ENCODE measurements at places on chromosomes 16 and 17. TPM values are rescaled to one million over a fixed set of nuclear protein-coding genes. Genes with fewer than 3 reads are reported as not detected.

DNA sequence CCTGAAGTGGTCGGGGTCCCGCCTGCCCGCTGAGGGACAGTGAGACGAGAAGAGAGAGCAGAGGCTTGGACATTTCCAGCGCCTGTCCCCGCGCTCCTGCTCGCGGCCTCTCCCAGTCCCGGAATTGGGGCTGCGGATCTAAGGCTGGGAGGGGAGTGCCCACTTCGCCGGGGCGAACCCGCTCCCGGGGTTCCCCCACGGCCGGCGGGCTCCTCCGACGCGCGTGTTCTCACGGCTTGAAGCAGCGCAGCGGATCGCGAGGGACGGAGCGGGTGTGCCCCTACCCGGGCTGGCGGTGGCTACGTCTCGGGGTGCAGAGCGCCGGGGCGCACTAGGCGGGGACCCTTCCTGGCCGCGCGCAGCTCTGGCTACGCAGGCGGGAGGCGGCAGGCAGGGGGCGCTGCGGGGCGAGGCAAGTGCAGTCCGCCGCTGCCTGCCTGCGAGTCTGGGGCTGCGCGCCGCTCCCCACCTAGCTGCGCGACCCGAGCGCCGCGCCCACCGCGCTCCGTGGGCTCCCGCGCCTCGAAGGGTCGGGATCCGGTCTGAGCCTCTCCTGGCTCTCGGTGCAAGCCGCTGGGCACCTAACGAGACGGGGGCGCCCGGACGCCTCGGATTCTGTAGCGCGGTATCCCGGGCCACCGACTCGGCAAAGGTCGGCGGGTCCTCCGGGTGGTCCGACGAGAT, 1.2 kb downstream of the NGFR start:
- DNase-seq: no peak

DNA sequence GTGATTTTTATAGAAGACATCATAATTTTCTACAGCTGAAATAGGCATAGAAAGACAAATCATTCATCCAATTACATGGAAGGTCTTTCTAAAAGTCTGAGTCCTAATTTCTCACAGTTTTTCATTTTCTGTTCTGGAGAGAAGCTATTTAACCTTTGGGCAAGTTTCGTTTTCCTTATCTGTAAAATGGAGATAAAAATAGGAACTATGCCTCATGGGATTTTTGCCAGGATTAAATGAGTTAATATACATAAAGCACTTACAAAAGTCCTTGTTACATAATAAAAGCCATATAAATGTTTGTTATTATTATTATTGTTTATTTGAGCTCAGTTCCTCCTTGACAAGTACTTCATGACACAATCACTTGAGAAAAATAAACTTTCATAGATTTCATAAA, 121.4 kb downstream of the SKAP1 start:
- DNase-seq: no peak

GRCh38 chr16:77172951-77173350, 18.0 kb upstream of the MON1B start:
- DNase-seq: no peak

DNA sequence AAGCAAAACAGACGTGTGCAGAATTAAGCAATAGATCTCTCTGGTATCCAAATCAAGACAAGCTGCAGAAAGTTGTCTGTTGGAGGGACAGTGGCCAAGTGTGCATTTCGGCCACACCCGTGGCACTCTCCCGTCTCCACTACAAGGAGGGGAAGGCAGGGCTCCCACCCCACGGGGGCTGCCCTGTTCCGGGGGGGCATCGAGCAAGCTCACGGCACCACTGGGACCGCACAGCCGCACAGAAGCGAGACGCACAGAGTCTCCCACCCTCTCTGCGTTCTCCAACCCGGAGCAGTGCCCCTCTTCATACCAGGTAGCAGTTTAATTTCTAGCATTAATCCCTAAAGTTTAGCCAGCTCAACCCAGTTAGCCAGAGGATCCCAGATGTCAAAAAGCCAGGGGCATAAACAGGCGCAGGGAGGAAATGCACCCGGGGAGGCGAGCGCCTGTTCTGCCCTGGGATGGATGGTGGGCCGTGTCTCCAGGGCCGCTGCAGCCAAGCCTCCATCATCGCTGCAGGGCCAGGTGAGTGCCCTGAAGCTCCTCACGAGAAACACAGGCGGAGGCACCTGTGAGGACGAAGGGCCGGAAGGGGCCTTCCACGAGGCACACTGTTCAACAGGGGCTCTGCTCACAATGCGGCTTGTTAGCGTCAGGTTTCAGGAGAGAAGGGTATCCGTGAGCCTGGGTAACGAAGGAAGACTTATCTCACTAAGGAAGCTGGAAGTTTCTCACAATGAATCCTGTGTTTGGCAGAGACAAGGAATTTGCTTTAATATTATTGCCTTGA, 42.1 kb upstream of the METRNL start:
- peak; percentile 71 for DNase-seq

DNA sequence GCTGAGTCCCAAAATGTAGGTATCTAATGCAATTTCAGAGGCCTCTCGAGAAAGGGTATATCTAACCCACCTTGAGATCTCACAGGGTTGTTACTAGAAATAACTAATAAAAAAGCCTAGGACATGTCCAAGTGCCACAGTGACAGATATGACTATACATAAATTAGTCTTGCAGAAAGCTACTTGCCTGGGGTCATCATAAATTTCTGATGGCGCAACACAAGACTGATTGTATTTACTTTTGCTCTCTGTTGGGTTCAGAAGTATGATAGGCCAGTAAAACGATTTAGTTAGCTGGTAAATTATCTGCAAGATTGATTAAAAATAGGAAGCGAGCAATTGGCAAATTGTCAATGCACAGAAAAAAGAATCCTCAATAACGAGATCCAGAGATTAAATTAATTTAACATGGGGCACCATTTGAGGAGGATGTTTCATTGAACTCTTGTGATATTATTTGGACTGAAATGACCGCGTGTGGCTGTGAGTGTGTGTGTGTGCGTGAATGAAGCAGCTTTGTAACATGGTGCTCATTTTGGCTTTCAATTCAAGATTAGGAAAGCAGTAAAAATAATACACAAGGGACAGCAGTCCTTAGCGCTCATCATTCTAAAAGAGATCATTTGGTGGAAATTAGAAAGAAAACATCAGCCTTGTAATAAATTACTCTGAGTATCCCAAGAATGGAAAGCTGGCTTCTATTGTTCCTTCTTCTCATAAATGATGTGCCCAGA, 157.4 kb upstream of the ZFHX3 start:
- no peak for DNase-seq

DNA sequence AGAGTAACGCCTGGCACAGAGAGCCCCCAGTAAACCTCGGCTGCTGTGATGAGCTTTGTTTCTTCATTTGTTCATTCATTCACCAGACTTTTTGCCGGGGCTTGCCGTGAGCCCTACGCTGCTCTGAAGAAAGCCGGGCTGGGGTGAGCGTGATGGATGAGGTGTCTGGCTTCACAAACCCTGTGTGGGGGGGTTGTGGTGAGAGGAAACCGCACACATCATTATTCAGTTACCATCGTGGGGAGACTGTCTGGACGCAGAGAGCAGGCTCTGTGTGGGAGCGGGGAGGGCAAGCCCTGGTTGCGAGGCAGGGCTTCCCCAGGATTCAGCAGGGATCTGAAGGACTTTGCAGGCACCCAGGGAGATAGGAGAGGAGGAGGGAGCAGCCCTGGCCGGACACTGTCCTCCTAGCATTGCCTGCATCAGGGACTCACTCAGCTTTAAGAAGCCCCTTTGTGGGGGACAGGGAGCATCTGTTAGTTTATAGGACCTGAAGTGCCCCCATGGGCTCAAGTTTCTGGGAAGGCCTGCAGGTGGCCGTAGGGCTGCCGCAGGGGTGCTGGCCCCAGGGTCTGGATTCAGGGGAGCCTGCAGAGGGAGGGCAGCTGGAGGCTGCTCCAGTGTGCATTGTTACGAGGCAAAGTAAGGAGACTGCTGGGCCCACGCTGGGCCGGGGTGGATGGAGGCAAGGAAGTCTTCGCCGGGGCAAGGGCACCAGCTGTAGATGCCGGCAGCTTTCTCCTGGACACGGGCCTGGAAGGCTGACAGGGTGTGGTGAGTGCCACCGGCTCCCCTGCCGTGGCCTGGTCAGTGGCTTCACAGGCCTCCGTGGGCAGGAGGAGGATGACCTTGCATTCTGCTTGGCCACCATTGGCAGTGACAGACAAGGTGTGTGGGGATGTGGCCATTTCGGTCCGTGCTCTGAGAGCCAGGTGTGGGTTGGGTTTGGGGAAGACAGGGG, 334.5 kb downstream of the SEC14L1 start:
- no peak for DNase-seq

- peak; percentile 98 for DNase-seq
Observed at GRCh38 chr17:7841915-7842379, 7.9 kb downstream of the KDM6B start.

DNA sequence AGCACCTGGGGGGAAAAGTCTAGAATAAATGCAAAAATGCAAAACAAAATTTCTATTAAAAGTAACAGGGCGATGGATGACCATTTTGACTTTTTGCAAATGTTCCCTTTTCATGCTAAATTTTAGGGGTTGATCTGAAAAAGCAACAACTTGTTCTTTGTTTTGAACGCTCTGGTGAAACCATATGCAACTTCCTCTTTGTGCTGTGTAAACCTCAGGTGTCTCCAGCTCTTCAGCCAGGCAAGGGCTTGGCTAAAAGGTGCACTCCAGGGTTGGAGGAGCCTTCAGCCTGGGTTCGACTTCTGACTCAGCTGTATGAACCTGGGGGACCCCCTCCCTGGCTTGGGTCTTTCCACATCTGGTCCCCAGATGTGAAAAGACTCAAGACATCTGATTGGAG, 9.5 kb downstream of the IRF8 start:
- DNase-seq: no peak

DNA sequence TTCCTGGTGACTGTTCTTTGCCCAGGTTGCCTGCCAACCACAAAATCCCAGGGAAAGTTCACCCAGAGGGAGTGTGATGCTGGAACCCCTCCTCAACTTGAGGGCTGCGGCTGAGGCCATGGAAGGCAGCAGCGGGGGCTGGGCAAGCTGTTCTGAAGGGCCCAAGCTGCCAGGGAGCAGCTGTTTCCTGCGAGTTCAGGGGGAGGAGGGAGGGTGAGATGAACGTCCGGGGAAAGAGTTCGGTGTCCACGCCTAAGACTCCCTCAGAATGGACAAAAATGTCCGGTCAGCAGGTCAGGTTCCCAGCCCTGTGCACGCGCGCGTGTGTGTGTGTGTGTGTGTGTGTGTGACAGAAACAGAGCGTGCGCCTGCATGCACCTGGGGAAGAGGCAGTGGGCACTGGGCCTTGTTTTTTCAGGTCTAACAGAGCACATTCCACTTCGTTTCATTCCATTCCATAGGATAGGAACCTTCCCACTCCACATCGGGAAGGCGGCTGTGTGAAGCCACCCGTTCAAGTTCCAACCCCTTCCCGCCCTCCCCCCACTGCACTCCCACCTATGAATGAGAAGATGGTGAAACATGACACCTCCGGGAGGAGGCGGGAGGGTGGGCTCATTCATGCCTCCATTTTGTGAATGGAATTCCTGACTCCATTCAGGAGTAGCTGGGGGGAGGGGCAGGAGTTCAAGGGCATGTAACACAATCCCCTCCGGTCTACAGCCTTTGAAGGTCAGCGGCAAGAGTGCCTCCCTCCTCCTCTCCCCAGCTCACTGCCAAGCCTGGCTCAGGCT, 15.7 kb downstream of the ETV4 start:
- no peak for DNase-seq

DNA sequence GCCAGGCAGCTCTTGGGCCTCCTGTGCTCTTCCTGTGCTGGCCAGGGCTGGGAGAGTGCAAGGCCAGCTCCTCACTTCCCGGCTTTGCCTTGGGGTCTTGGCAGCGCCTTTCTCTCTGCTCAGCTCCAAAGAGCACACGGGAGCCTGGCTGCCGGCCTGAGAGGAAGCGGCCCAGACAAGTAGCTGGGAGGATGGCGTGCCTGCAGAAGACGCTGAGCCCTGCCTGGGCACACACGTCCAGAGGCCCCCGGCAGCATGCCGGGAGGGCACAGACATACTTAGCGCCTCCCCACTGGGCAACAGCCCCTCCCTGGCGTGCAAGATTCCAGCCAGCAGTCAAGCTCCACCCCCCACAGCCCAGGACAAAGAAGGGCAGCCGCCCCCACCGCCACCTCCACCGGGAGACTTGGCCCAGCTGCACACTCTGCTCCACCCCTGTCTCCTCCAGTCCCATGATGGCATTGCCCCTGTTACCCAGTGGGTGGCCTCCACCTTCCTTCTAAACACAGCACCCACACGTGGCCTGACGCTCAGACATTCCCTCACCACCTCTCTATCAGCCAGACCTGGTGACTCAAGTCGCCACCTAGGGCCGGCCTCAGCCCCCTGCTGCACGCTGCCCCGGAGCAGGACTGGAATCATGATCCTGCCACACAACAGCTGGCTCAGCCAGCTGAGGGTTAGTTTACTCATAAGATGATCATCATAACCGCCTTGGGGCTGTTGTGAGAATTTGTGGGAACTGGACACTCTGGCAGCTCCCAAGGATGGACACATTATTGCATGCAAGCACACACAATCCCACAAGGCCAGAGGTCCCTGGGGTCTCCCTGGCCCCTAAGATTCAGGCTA, 12.4 kb downstream of the SGCA start:
- no peak for DNase-seq

DNA sequence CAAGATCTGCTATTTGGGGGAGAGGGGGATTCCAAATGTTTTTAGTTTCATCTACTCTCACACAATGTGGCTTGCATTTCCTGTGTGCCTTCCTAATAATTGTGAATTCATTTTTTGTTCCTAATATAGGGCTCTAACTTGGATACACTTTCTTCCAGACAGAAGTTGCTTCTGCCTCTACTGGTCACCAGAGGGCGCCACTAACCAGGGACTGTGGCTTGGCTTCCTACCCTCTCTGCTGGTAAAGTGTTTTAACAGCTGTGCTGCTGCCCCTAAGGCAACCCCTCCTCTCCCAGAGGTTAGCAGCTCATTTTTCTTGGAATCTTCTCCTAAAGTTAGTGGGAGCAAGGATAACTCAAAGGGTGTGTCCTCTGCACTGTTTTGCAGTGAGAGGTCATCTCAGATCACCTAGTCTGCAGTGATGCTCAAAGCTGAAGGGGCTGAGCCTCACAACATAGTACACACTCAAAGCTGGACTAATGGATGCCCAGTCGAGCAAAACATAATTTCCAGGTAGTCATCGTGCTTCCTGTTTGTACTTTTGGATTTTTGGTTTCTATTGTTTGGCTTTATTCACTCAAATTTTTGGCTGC, 5.0 kb upstream of the PRSS54 start:
- no peak for DNase-seq

GRCh38 chr17:19975601-19976000, 2.0 kb downstream of the AKAP10 start:
- DNase-seq: no peak

GRCh38 chr17:47649972-47650524, 329 bp downstream of the KPNB1 start:
- DNase-seq: no peak

DNA sequence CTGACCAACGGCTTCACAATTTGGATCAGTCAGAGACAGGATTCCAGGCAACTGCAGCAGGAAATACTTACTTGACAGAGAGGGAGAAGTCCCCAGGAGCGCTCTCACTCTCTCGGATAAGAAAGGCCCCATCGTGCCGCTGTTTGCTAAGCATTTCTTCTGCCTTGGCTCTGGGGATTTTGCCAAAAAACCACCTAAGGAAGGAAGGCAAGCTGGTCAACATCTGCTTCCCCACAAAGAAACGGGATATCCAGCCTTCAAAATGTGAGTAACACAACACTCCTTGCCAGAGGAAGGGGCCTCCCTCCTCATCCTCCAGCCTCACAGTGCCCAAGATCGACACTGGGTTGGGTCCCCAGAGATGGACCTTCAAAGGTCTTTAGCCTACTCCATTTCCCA, 36.6 kb upstream of the SLC25A19 start:
- DNase-seq: no peak

MED9 gene
- total RNA-seq: 11.4 TPM

MYO15B gene
- total RNA-seq: 110 TPM

TBC1D3C gene
- 0.19 TPM for total RNA-seq

GINS3 gene
- 1.8 TPM for total RNA-seq

TNS4 gene
- total RNA-seq: 0.16 TPM

ZG16B gene
- total RNA-seq: not detected

DPEP2NB gene
- not detected for total RNA-seq

SAP30BP gene
- 86.0 TPM for total RNA-seq
